Body of pancreas (tissue), 4 donors: ENCODE measurements at places on chromosomes 2 and 18. TPM values are rescaled to one million over a fixed set of nuclear protein-coding genes. Genes with fewer than 3 reads are reported as not detected.

GRCh38 chr2:161123531-161124030, 36.6 kb upstream of the TANK start:
- H3K36me3 ChIP-seq = no peaks in the 10 kb centered on the region
- no peak overlapping the region for H3K4me3 ChIP-seq
- H3K27ac ChIP-seq = peak overlapping the region; percentile 58
- DNase-seq = no peak
- no peaks in the 10 kb centered on the region for H3K27me3 ChIP-seq
- H3K4me1 ChIP-seq = peaks cover 20% of the 10 kb centered on the region

GRCh38 chr2:135152361-135152760, 100.3 kb downstream of the RAB3GAP1 start:
- peaks cover 27% of the 10 kb centered on the region for H3K4me1 ChIP-seq
- H3K27ac ChIP-seq = no peak overlapping the region
- no peak for DNase-seq
- H3K4me3 ChIP-seq = no peak overlapping the region
- peaks cover 5% of the 10 kb centered on the region for H3K36me3 ChIP-seq

- no peak overlapping the region for H3K4me3 ChIP-seq
- no peaks in the 10 kb centered on the region for H3K36me3 ChIP-seq
- peaks cover 28% of the 10 kb centered on the region for H3K4me1 ChIP-seq
- DNase-seq = no peak
- no peak overlapping the region for H3K27ac ChIP-seq
Observed at GRCh38 chr18:28174181-28174905, 2.6 kb downstream of the CDH2 start.

DNA sequence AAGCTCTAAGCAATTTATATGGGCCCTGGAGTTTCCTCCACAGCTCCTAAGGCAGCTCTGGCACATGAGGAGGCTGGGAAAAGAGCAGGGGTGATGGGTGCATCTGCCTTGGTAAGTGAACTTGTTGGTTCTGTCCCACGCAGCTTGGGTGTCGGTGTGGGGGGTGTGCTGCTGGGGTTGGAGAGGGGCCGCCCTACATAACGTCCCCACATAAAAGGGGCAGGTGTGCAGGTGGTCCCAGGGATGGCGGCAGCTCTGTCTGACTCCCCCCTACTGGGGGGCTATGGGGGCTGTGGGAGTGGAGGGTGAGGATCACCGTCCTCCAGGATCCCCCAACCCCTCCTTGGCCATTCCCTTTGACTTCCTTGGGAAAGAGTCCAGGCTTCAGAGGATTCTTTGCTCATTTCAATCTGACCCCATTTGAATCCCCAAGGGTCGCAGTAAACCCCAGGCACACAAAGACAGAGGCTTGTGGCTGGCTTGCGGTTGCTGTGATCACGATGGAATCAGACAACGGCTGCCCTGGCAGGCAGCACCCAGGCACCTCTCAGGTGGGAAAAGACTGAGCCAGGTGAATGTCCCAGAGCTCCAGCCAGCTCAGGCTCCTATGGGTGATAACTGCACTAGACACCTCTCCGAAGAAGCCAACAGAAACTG, 34.5 kb upstream of the CD8A start:
- H3K27ac ChIP-seq = no peak overlapping the region
- no peaks in the 10 kb centered on the region for H3K4me1 ChIP-seq
- H3K4me3 ChIP-seq = no peak overlapping the region
- no peak for DNase-seq

GRCh38 chr2:42040643-42041278, 7.1 kb upstream of the PKDCC start:
- no peaks in the 10 kb centered on the region for H3K27me3 ChIP-seq
- no peak for DNase-seq
- no peak overlapping the region for H3K27ac ChIP-seq

C2orf72 gene
- total RNA-seq = 14.5 TPM

DNA sequence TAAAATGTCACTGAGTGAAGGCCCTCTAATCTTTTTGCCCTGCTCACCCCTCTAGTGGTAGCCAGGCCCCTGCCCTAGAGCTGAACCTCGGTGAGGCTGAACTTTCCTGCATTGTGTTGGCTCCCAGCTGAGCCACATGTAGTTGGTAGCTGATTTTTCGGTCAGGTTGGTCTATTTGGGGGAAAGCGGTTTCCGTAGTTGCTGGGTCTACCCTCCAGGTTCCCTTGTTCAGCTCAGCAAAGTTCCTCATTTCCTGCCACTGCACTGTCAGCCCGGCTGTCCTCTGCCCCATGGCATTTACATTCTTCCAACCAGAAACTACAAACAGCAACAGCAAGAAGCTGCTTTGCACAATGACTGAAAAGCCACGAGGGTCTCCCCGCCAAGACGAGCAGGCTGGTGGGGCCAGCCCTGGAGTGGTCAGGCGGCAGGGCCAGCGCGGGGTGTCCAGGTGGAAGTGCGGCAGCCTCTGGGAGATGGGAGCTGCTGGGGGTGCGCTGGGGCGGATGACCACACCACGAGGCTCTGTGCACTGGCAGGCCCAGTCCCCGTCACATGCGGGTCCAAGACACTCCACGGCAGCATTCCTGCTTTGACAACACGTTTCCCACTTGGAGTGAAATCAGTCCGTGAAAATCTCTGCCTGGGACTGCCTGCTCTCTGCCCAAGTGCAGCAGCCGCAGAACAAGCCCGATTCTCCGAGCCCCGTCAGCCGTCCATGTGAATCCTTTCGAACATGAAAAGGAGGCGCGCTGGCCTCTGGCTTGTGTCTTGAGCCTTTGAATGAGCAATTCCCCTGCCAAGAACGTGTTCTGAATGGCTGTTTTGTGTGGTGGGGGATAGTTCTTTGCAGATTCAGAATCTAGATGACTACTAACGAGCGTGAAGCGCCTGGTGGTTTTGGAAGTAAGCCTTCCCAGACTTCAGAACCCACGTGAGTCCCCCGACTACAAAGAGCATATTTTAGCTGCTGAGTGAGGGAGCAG, 159.4 kb downstream of the ASB1 start:
- H3K4me1 ChIP-seq = no peaks in the 10 kb centered on the region
- H3K27me3 ChIP-seq = no peaks in the 10 kb centered on the region

GRCh38 chr18:75208836-75209128, 157 bp downstream of the PTGR3 start:
- H3K27ac ChIP-seq = peak overlapping the region; percentile 92
- H3K27me3 ChIP-seq = no peaks in the 10 kb centered on the region

- no peaks in the 10 kb centered on the region for H3K36me3 ChIP-seq
- H3K27ac ChIP-seq = no peak overlapping the region
- peaks cover 8% of the 10 kb centered on the region for H3K4me1 ChIP-seq
- H3K4me3 ChIP-seq = no peak overlapping the region
- no peaks in the 10 kb centered on the region for H3K27me3 ChIP-seq
Observed at GRCh38 chr2:230784795-230785194, 72.2 kb downstream of the CAB39 start.

GRCh38 chr2:45651415-45652089, at the start of gene PRKCE:
Gene PRKCE, plus strand, starts transcription at chr2:45651675.
- peak; percentile 71 for DNase-seq
- H3K4me3 ChIP-seq = peak within 1 kb of the TSS; percentile 87
- H3K27me3 ChIP-seq = no peaks in the 10 kb centered on the region
- no peaks in the 10 kb centered on the region for H3K36me3 ChIP-seq

DNA sequence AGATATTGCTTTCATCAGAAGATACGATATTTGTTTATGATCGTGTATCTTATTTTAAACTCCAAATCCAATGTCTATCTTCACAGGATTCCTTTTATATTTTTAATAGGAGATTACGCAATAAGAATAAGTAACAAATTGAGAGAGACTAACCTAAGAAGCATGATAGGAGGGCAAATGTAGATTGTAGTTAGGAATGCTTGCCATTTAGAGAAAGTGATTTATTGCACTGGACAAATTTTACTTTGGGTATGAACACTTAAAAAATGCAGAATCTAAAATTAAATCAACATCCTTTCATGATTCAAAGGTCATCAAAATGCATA, 563.4 kb upstream of the POU3F3 start:
- no peak for DNase-seq
- no peak overlapping the region for H3K4me3 ChIP-seq
- peaks cover 4% of the 10 kb centered on the region for H3K4me1 ChIP-seq
- H3K27ac ChIP-seq = no peak overlapping the region

GRCh38 chr18:13416848-13417247, 198.3 kb downstream of the LDLRAD4 start:
- no peak overlapping the region for H3K4me3 ChIP-seq
- no peaks in the 10 kb centered on the region for H3K36me3 ChIP-seq
- H3K4me1 ChIP-seq = no peaks in the 10 kb centered on the region
- DNase-seq = no peak
- H3K27ac ChIP-seq = no peak overlapping the region

DNA sequence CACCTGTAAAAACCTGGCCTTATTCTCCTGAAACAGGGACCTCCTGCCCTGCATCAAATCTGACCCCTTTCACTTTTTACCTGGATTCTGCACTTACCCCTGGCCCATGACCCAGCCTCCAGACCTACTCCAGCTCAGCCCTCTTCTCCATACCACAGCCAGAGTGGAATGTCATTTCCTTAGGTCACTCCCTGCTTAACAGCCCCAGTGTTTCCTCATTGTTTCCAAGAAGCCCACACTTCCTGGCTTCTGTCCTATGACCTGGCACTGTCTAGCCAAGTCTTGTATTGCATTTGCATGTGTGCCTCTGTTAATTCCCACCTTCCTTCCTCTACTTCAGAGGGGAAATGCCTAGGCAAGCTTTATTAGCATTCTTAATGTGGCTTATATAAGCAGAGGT, 51.4 kb upstream of the TRIB2 start:
- no peak overlapping the region for H3K27ac ChIP-seq
- H3K4me1 ChIP-seq = no peaks in the 10 kb centered on the region
- H3K4me3 ChIP-seq = no peak overlapping the region
- no peaks in the 10 kb centered on the region for H3K27me3 ChIP-seq
- no peaks in the 10 kb centered on the region for H3K36me3 ChIP-seq

- no peak for DNase-seq
- H3K4me3 ChIP-seq = no peak overlapping the region
- no peaks in the 10 kb centered on the region for H3K27me3 ChIP-seq
Observed at GRCh38 chr18:46590103-46590502, 66.9 kb downstream of the LOXHD1 start.

GRCh38 chr2:142907653-142908052, 30.2 kb downstream of the KYNU start:
- H3K4me3 ChIP-seq = no peak overlapping the region
- no peaks in the 10 kb centered on the region for H3K4me1 ChIP-seq
- H3K27me3 ChIP-seq = no peaks in the 10 kb centered on the region
- no peaks in the 10 kb centered on the region for H3K36me3 ChIP-seq

DNA sequence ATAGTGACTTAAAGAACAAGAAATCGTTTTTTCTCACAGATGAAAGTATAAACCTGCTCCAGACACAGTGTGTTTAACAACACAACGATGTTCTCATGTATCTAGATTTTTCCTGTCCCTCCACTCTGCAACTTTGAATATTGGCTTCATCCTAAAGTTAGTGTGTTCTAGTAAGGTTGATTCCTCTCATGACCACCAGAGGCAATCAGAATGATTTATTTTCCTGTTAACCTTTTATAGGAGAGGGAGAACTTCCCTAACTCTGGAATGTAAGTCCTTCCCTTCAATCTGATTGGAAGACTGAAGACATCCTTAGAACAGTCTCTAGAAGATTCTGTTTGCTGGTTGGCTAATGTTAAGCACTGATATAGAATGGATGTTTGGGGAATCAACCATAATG, 41.0 kb upstream of the TAF4B start:
- H3K4me1 ChIP-seq = no peaks in the 10 kb centered on the region
- H3K4me3 ChIP-seq = no peak overlapping the region
- no peak for DNase-seq
- H3K27ac ChIP-seq = no peak overlapping the region
- no peaks in the 10 kb centered on the region for H3K36me3 ChIP-seq

DNA sequence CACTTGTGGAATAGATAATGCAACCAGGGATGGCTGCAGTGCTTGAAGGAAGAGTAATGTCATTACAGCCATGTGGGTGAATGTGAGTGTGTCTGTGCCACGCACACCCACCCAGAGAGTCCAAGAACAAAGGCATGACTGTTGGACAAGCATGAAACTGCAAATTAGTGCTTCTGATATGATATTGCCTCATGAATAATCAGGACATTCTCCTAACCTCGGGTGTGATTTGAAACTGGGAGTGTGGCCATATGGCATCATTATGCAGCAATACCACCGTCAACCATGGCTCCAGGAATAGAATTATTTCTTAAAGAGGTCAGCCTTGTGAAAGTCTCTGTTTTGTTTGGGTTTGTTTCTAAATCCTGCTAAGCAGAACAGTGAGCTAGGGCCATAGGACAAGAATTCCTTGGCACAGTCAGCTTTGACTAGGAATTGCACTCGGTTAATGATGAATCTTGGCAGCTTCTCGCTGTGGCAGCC, 678.0 kb upstream of the RAB6C start:
- DNase-seq = peak; percentile 14
- no peak overlapping the region for H3K4me3 ChIP-seq
- H3K36me3 ChIP-seq = no peaks in the 10 kb centered on the region
- peaks cover 23% of the 10 kb centered on the region for H3K4me1 ChIP-seq
- H3K27me3 ChIP-seq = no peaks in the 10 kb centered on the region

DNA sequence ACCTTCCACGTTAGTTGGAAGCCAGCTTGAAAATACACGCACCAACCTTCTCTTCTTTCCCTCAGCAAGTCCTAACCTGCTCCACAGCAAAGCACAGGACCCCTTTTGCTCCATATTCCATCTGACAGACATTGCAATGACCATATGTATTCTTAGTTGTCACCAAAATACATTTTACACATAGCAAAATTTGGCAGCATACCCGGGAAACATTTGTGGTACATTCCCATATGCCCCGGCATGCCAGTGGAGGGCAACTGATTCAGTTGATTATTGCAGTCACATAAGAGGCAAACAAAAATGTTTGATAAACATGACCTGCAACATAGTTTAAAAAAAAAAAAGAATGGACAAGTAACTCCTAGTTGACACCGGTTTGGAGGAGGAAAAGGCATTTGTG, 202.1 kb upstream of the UBE2E3 start:
- no peaks in the 10 kb centered on the region for H3K27me3 ChIP-seq
- H3K36me3 ChIP-seq = no peaks in the 10 kb centered on the region
- H3K27ac ChIP-seq = no peak overlapping the region
- H3K4me1 ChIP-seq = no peaks in the 10 kb centered on the region
- no peak overlapping the region for H3K4me3 ChIP-seq
- no peak for DNase-seq

GRCh38 chr2:97727296-97727695, 13.9 kb downstream of the ZAP70 start:
- H3K36me3 ChIP-seq = no peaks in the 10 kb centered on the region
- no peak for DNase-seq
- no peaks in the 10 kb centered on the region for H3K27me3 ChIP-seq
- no peaks in the 10 kb centered on the region for H3K4me1 ChIP-seq
- no peak overlapping the region for H3K27ac ChIP-seq

NCL gene
- 108 TPM for total RNA-seq

CCDC74A gene
- total RNA-seq = 1.6 TPM

TLX2 gene
- not detected for total RNA-seq

ADD2 gene
- total RNA-seq = 7.6 TPM

PLA2R1 gene
- 2.1 TPM for total RNA-seq

GRCh38 chr18:38552732-38553321, 987.2 kb upstream of the CELF4 start:
- H3K27ac ChIP-seq = no peak overlapping the region
- no peaks in the 10 kb centered on the region for H3K36me3 ChIP-seq
- H3K4me3 ChIP-seq = no peak overlapping the region
- DNase-seq = no peak

UGT1A3 gene
- total RNA-seq = not detected

- no peaks in the 10 kb centered on the region for H3K27me3 ChIP-seq
- H3K4me1 ChIP-seq = no peaks in the 10 kb centered on the region
- no peak overlapping the region for H3K4me3 ChIP-seq
- H3K27ac ChIP-seq = no peak overlapping the region
- DNase-seq = no peak
Observed at GRCh38 chr2:37568565-37568964, 102.9 kb downstream of the CDC42EP3 start.
